ENCODE measurements at places on chromosomes 13 and 19.

DNA sequence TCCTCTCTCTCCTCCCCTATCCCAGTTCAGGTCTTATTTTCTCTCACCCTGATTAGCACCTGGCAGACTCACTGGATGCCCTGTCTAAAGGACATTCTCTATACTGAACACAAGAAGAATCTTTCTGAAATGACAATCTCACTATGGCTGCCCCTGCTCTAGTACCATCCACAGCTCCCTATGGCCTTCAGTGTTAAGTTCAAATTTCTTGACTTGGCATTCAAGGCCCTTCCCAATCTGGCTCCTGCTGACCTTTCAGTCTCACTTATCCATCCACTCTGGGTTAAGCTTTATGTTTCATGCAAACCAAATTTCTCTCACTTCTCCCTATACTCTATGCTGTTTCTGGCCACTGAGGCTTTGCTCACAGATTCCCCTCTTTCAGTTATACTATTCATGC lies 34.2 kb downstream of the MBD3L1 start:
- no peak for DNase-seq

- no peak for DNase-seq
These were observed 1.6 kb downstream of the JUNB start for GRCh38 chr19:12792853-12793289.

- no peak for DNase-seq
These were observed 43.0 kb downstream of the CEP89 start for GRCh38 chr19:32928806-32929205.

DNA sequence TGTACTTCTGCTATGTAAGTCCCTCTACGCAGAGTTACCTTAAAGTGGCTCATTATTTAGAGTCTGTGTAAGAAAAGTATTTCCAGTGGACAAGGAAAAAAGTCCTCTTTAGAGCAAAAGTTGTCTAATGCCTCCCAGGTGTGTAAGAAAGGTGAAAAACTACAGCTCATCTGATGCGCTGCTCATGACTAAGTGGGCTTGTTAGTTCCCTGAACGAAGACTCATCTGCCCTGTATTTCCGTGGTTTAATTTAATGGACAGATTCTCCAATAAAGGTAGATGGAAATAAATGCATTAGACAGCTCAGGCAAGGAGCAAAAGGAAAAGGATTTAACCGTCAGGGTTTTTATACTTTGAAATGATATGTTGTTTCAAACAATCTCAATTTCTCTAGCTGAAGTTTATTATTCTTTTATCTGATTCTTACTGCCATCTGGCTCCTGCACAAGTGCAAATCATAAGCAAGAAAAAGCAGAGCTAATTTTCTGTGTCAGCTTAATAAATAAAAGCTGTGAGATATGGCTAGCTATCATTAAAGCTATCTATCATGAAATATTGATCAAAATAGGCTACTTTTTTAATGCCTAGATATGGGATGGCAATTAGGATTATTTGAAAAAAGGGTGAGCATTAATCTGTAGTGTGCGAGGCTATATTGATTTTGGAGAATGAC lies 73.7 kb upstream of the PCDH9 start:
- DNase-seq: no peak

DNA sequence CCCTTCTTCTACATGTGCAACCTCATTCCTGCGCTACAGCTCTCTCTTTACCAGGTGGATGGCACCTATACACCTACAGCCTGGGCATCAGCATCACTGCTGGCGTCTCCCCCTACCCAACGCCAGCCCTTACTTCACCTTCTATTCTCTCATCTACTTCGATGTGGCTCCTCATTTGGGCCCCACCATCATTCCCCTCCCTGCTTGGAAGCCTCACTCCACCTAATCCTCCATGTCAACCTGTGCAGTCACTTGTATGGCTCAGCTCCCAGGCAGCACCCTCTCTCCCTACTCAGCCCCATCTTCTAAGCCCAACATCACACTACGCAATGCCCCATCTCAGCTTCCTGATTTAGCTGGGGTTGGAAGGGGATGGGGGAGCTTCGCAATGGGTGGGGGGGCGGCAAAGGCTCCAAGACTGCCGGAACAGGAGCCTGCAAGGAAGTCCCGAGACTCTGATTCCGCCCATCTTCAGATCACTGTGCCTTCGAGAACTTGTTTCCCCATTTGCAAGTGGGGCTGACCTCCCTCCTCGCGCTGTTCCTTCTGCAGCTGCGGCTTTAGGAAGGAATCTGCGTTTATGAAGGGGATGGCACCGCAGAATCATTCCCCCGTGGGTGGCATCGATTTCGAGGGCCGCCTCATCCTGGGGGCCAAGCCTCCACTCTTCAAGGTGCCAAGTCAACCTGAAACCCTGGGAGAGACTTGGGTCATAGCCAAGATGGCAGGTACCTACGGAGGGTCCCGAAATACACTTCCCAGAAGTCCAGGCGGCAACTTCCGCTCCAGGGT lies 913 bp downstream of the MZF1 start:
- no peak for DNase-seq

GRCh38 chr19:17264641-17264979 lies at the start of gene USHBP1:
TSS of gene USHBP1 (minus strand) at chr19:17264745. CDS start at chr19:17264299, 446 bp downstream.
- no peak for DNase-seq

- DNase-seq: peak; percentile 20
These were observed 3.4 kb downstream of the BSG start for GRCh38 chr19:575527-576506.

DNA sequence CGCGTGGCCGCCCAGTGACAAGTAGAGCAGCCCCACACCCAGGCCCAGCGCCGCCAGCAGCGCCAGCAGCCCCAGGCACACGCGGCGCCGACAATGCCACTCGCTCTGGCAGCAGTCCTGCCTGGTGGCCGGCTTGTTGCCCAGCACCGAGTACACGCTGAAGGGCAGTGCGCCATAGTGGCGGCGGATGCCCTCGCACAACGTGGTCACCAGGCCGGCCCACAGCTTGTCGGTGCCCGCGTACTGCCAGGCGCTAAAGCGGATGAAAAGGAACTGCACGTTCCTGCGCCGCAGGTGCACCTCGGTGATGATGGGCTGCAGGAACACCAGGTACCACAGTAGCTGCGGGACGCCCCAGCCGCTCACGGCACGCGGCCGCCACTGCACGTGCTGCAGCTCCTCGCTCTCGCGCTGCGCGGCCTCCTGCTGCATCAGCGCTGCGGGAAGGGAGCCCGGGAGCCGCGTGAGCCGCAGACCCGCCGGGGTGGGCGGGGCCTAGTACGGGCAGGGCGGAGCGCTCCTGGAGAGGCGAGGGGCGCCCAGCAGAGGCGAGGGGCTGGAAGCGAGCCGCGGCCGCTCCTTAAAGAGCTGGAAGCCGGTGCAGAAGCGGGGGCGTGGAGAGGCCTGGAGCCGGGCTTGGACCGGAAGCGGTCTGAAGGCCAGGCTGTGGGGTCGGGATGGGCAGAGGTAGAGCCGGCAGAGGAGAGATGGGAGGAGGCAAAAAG lies 7.3 kb downstream of the NKPD1 start:
- peak; percentile 15 for DNase-seq

GRCh38 chr19:17049711-17050280 lies 23.2 kb upstream of the CPAMD8 start:
- DNase-seq: peak; percentile 41

DNA sequence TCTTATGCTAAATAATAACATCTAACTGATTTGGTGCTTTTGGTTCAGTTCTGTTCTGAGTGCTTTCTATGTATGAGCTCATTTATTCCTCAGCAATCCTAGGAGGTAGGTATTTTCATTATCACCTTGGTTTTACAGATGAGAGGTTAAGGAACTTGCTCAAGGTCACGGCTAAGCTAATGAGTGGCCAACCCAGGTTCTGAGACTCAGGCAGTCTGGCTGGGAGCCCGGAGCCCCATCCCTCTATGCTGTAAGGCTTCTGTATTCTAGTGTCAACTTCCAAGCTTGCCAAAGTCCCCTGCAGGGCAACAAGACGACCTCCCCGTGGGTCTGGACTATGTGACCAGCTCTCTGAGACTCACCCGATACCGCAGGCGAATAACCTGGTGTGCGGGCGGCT lies 60.5 kb downstream of the PARP4 start:
- DNase-seq: no peak

DNA sequence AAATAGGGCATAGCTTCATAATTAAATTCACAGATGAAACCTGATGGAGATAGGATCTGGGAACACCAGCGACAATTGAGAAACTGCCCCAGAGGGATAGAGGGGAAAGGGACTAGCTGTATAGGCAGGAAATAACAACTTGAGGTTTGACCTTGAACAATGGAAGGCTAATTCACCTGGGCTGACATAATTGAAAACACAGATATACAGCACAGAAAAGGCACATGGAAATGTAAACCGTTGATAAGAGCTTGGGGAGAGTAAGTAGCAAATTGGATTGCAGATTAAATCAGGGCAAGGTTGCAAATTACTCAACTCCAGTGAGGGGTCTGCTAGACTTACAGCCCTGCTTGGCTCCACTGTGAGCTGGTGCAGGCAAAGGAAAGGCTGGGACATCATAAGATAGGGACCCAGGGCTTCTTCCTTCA lies 246.7 kb downstream of the DLEU7 start:
- DNase-seq: no peak

DNA sequence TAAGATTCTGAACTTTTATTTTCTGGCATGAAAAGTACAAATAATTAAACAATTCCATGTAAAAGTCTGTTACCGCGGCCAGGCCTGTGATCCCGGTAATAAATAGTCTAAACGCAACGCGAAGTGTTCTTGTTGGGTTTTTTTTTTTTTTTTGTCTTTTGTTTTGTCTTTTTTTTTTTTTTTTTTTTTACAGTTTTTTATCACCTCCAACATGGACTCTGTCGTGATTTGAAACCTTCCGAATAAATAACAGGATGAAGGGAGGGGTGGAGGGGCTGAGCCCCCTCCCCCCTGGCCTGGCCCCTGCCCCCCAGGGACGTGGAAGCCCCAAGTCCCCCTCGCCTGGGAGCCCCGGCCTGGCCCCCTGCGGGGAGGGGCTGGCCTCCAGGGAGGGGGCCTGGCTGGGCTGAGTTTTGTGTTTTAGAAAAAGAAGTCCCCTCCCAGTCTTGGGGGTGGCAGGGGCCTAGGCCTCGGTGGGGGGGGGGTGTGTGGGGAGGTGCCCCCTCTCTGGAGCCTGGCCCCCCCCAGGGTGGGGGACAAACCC lies 16.0 kb downstream of the PRKCSH start:
- DNase-seq: no peak

DNA sequence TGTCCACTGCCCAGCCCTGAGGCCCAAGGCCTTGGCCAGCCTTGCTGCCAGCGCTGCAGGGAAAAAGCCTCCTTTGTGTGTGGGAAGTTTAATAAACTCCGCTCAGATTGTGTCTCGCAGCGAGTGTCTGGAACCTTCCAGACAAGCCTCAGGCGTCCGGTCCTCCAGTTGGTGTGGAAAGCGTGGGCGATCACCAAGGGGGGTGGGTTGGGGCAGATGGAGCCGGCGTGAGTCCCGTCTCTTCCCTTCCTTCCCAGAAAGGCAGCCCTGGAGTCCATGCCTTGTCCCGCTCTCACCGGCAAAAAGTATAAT lies 4.6 kb downstream of the STK11 start:
- no peak for DNase-seq

DNA sequence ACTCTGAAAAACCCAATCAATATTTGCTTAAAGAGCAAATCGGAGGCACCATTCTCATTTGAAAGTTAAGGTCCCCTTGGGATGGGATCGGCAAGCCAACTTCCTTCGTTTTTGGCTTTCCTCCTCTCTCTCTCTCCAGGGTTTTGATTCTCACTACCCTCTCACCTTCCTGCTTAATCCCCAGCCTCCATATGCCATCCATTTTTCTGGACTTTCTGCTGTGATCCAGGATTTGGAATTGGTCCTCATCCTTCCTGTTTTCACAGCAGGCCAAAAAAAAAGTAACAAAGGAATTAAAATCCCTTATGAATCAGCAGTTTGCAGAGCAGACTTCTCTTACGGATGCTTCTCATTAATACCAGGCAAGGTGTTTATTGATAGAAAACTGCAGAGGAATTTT lies 283.1 kb upstream of the TMTC4 start:
- no peak for DNase-seq

- DNase-seq: no peak
These were observed 46.5 kb upstream of the RCBTB2 start for GRCh38 chr13:48579165-48579918.

- DNase-seq: peak; percentile 9
These were observed 17.5 kb upstream of the FLT3 start for GRCh38 chr13:28117689-28118377.

- DNase-seq: peak; percentile 96
These were observed 28.9 kb upstream of the CACTIN start for GRCh38 chr19:3655402-3656072.

- DNase-seq: no peak
These were observed 105.5 kb downstream of the MBNL2 start for GRCh38 chr13:97327506-97328221.

DNA sequence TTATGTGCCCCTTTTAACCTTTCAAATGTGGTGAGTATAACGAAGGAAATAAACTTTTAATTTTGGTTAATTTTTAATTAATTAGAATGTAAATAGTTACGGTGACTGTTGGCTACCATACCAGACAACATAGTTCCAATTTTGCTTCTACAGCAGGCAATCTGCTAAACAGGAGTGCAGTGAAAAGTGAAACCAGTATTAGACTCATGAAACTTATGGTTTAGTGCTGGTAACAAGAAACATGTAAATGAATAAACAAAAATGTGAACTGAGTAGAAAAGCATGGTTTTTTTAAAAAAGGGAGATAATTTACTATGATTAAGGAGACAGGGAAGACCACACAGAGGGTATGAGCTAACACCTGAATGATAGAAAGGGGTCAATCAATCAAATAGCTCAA lies 478.4 kb downstream of the PCDH9 start:
- no peak for DNase-seq

DNA sequence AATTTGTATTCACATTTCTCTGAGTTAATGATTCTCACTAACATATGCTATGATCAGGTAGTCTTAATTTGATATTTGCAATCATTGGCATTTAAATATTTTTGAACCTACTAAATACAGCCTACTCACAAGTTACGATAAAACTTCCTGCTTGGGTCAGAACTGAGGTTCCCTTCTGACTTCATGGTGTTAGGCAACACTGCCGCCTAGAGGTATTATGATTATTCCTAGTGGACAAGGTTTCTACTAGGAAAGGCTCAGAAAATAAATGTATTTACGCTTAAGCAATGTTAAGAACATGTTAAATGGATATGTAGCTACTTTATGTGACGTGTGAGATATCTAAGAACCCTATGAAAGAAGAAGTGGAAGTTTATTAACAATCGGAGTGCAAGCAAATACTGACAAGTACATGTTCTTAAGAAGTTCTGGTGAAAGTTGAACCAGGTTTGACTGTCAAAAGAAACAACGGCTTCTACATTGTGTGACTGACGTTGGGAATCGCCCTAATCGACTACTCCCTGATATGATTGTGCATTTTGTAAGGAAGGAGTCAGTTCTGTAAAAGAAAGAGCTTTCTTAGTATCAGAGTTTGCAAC lies 1395.8 kb downstream of the SLITRK5 start:
- peak; percentile 2 for DNase-seq

DNA sequence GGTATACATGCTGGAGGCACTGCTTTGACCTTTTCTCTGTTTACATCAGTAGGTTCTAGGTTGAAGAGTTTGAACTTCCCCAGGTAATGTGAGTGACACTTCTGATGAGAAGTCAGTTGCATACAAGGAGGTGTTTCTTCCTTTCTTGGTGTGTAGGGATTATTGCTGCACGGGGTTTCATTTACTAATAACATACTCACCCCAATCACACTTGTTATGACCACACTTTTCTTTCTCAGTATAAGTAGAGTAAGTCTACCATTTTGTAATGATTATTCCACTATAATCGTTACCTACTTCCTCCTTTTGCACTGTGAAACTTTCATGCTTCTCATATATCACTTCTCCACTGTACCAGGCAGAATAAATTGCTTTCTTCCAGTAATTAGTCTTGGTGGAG lies 138.0 kb downstream of the TNFSF13B start:
- no peak for DNase-seq

Measured in fibroblast of skin of right quadriceps (primary cell).